ENCODE measurements at places on chromosomes 1 and 21. TPM values are rescaled to one million over a fixed set of nuclear protein-coding genes. Genes with fewer than 3 reads are reported as not detected.

- H3K36me3 ChIP-seq: no peaks in the 10 kb centered on the region
- H3K4me3 ChIP-seq: peak overlapping the region; percentile 65
- DNase-seq: no peak
These were observed 102.8 kb downstream of the CASZ1 start for GRCh38 chr1:10693497-10694273.

DNA sequence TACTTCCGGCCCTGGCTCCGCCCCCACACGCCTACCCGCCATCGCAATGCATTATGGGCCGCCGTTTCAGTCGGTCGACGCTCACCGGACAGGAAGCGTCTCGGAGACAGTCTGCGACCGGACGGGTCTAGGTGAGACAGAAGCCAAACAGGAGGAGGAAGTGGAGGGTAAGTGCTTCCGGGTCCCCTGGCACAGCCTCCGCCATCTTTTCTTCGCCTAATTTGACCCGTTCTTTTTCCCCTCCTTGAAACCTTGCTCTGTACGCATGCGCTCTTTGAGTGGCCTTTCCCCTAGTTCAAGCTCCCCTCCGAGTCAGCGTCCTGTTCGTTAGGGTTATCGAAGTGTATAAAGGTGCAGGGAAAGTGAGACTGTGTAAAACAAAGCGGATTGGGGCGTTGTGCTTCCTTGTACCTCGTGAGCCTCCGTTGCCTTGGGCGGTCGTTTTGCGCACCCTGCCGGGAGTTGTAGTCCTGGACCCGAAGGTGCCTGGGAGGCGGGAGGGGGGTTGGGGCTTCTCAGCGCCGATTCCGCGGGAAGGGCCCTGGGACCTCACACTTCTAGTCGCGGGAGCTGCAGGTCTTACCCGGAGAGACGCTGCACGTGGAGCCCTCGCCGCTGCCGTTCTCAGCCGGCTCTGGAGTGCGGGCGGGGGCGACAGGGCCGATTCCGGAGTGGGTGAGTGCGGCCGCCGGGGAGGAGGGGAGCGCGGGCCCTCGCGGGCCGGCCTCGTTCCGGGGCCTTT is at the start of the genes ATP5PF and GABPA:
ATP5PF (minus strand) TSS at position 1 of the 742 bp plus-strand sequence. CDS start 5,110 bp downstream, outside the sequence.
GABPA (plus strand) TSS at position 69 of the 742 bp plus-strand sequence. CDS start 6,627 bp downstream, outside the sequence.
- peaks cover 9% of the 10 kb centered on the region for H3K4me1 ChIP-seq
- peak within 1 kb of the TSS; percentile 100 for H3K4me3 ChIP-seq
- H3K27me3 ChIP-seq: no peaks in the 10 kb centered on the region
- peaks cover 1% of the 10 kb centered on the region for H3K36me3 ChIP-seq

- no peak overlapping the region for H3K4me3 ChIP-seq
- no peaks in the 10 kb centered on the region for H3K4me1 ChIP-seq
- H3K27me3 ChIP-seq: no peaks in the 10 kb centered on the region
- no peaks in the 10 kb centered on the region for H3K36me3 ChIP-seq
- H3K27ac ChIP-seq: no peak overlapping the region
- DNase-seq: no peak
These were observed 179.2 kb upstream of the FMN2 start for GRCh38 chr1:239912471-239912870.

- H3K4me3 ChIP-seq: no peak overlapping the region
- peak; percentile 86 for DNase-seq
- H3K4me1 ChIP-seq: peaks cover 3% of the 10 kb centered on the region
These were observed 87.3 kb downstream of the HSF2BP start for GRCh38 chr21:43571976-43572375.

DNA sequence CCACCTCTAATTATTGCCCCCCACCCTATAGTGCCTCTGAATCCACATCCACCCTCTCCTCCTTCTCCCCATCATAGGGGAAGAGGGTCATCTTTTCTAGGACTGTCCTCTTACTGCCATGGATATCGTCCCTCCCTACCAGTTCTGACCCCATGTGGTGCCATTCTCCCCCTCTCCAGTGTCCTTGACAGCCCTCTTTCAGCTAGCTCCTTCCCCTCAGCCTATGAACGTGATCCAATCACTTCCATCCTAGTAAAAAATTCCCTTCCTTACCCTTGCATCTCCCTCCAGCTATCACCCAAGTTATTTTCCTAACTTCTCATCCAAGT is 172.7 kb downstream of the RRAGC start:
- H3K4me3 ChIP-seq: no peak overlapping the region
- no peak overlapping the region for H3K27ac ChIP-seq
- H3K27me3 ChIP-seq: peaks cover 7% of the 10 kb centered on the region
- no peak for DNase-seq
- no peaks in the 10 kb centered on the region for H3K4me1 ChIP-seq
- no peaks in the 10 kb centered on the region for H3K36me3 ChIP-seq

- H3K27me3 ChIP-seq: no peaks in the 10 kb centered on the region
- H3K36me3 ChIP-seq: no peaks in the 10 kb centered on the region
- no peak overlapping the region for H3K27ac ChIP-seq
- H3K4me1 ChIP-seq: peaks cover 4% of the 10 kb centered on the region
These were observed 1.1 kb downstream of the ZMYM1 start for GRCh38 chr1:35080171-35080854.

- H3K27ac ChIP-seq: no peak overlapping the region
- no peak for DNase-seq
- H3K36me3 ChIP-seq: no peaks in the 10 kb centered on the region
- no peak overlapping the region for H3K4me3 ChIP-seq
These were observed 2.2 kb upstream of the KIF17 start for GRCh38 chr1:20719871-20720620.

Gene MARK1
- polyA plus RNA-seq: 2.6 TPM

Gene SPTA1
- not detected for polyA plus RNA-seq

Gene ANGPTL3
- 19.2 TPM for polyA plus RNA-seq

Gene ADGRL4
- 16.8 TPM for polyA plus RNA-seq

Data from kidney (tissue), 22 donors.